Activated CD4-positive, alpha-beta T cell treated with anti-CD3 and anti-CD28 coated beads, Interleukin-2, amount 50 U/mL, for 24 hours (primary cell): ENCODE measurements at places on chromosomes 2 and 18.

DNA sequence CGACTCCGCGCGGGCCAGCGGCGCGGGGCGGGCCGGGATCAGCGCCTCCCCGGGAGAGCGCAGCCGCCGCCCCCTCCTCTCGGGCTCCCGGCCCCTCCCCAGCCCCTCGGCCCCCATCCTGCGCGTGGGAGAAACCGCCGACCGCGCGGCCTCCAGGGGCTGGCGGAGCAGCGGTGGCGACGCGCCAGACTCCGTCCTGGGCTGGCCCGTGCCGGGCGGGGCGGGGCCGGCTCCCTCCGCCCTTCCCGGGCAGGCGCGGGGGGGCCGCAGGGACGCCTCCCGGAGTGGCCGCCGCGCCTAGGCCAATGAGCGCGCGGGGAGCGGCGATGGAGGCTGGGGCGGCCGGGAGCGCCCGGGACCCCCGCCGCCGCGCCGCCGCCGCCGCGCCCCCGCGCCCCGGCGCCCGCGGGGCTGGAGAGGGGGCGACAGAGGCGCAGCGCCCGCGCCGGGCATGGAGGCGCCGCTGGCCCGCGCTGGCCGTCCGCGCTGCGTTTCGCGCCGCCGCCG, 49.1 kb downstream of the KCNIP3 start:
- DNase-seq = no peak

GRCh38 chr2:204437408-204437807, 107.9 kb upstream of the PARD3B start:
- no peak for DNase-seq

- no peak for DNase-seq
Observed at GRCh38 chr18:48621240-48621639, 82.4 kb downstream of the CTIF start.

DNA sequence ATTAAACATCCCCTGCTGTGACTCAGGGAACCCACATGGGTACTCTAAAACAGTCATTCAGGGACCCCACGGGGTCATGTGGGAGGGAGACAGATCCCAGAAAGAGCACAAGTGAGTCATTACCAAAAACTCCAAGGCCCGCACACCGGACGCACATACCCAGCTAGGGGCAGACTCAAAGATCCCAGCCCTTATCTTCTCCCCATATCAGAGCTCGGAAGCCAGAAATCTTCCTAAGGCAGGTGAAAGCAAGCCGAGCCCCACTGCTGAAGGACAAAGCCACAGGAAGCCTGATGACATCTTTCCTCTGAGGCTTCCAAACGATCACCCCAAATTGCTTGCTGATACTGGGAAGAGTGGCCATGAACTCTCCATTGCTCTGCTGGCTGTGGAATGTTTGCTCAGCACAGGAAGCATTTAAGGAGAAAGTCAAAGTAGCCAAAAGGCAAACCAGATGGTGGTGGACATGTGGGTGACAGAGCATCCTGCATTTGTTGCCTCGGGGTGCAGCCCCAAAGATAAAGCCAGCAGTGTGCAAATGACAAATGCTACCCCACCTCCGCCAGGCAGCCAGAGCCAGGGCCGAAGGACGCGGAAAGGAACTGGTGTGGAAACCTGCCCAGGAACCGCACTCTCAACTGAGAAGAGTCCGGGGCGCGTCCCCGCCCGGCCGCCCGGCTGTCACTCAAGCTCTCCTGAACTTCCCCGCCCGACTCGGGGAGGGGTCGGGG, 784 bp downstream of the ACTR1B start:
- peak; percentile 58 for DNase-seq

DNA sequence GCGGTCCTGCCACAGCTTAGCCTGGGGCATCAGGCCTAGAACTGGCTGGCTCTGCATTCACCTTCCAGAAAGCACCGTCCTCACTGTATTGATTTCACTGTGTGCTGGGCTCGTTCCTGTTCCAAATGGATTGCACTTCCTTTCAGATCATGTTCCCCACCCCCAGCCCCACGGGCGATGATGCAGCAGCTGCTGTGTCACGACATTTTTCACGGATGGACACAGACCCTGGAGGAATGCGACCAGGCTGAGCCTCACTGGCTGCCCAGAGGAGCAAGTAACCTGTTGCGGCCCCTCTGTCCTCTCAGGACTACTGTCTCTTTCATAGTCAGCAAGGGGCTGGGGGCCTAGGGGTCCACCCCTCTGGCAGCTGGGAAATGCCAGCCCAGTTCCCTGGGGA, 50.3 kb downstream of the CAPN13 start:
- DNase-seq = no peak

GRCh38 chr2:38417745-38418689, 40.9 kb upstream of the ATL2 start:
- DNase-seq = no peak
